ENCODE measurements at places on chromosomes 6 and 20.
A peak's percentile ranks its signal among the peaks of the same experiment; 100 is the strongest.

GRCh38 chr6:136549300-136550044 is 750 bp downstream of the MAP7 start:
- DNase-seq = peak; percentile 26

DNA sequence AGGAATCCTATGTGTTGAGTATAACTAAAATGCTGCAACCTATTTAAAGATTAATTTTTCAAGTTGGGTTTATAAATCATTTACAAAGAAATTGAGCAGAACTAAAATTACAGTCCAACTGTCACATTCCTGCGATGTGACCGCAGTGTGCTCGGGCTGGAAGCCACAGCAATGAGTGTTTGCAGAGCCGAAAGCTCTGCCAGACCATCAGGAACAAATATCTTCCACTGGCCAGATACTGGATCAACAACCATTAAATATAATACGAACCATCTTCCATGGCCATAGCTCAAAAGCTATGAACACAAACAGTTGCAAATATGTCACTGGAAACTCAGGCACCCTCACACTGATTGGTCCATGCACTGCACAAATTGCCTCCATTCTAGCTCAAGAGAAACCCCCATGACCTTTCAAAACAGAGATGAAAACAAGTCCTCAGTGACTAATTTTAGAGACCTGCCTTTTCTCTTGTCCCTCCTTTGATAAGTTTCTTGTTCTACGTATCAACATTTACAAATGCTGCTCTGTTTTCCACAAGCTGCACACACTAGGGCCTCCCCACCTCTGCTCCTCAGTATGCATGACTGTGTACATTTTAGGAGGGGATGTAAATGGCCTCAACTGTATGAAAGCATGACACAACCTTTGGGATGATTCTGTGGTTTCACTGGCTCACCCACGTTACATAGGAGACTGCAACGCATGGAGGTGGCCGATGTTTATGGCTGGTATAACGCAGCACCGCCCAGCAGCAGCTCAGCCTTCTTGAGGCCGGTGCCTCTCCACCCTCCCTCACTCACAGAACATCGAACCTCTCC is 171.7 kb downstream of the WDR27 start:
- peak; percentile 34 for DNase-seq

GRCh38 chr20:58590679-58591473 is 60.2 kb upstream of the STX16 start:
- DNase-seq = no peak

GRCh38 chr6:151176911-151177770 is 62.6 kb upstream of the AKAP12 start:
- no peak for DNase-seq

DNA sequence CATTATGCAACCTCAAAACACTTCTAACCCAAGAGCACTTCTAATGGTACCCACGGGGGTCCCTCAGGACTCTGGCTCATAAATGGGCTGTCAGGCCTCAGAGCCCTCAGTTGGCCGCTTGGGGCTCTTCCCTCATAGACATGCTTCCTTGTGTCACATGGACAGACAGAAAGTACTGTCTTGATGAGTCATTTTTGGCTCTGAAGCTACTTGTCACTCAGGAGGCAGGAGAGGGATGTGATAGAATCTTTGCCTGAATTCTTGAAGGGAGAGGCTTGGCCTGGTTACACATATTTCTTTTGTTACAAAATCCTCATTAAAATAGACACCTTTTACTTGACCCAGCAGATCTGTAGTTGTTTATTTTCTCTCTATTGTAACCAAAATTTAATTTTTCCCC is 15.1 kb upstream of the EDN1 start:
- DNase-seq = no peak

- DNase-seq = no peak
These were observed 16.4 kb upstream of the PKIG start for GRCh38 chr20:44566018-44566417.

- DNase-seq = no peak
These were observed 36.2 kb upstream of the CDYL start for GRCh38 chr6:4740032-4740431.

DNA sequence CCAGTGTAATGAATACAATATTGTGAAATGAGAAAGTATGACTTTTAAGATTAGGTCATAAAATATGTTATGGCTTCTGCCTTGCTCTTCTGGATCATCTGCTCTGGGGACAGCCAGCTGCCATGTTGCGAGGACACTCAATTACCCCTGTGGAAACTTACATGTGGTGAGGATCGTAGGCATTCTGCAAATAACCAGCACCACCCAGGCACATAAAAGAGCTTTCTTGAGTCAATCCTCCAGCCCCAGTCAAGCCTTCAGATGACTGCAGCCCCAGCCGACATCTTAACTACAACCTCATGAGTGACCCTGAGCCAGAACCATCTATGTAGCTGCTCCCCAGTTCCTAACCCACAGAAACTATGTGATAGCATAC is 4.5 kb upstream of the RBCK1 start:
- no peak for DNase-seq

DNA sequence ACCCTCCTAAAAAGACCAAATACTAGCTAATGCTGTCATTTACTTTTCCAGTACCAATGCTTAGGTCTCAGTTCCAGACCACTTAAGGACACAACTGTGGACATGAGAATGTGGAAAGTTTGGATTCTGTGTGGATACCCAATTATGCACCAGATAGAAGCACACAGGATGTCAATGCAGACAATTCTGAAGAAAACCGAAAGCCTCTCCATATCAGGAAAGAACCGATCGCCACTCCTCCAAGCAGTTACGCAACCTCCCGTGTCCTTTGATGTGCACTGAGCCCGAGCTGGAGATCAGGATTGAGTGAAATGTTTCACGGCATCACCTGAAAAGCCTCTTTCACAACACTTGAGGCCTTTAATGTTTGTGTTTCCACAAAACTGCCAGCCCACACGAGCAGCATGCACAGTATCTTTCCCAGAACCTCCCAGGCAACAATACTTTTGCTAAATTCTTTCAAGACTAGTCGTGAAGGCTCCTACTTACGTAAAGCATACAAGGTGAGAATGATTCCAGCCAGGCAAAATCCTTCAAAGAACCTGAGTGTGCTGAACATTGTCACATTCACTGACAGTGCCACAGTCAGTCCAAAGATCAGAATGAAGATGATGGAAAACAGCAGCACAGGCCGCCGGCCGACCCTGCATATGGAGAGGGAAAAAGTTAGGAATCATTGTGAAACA is 47.0 kb downstream of the SLC22A23 start:
- DNase-seq = no peak

DNA sequence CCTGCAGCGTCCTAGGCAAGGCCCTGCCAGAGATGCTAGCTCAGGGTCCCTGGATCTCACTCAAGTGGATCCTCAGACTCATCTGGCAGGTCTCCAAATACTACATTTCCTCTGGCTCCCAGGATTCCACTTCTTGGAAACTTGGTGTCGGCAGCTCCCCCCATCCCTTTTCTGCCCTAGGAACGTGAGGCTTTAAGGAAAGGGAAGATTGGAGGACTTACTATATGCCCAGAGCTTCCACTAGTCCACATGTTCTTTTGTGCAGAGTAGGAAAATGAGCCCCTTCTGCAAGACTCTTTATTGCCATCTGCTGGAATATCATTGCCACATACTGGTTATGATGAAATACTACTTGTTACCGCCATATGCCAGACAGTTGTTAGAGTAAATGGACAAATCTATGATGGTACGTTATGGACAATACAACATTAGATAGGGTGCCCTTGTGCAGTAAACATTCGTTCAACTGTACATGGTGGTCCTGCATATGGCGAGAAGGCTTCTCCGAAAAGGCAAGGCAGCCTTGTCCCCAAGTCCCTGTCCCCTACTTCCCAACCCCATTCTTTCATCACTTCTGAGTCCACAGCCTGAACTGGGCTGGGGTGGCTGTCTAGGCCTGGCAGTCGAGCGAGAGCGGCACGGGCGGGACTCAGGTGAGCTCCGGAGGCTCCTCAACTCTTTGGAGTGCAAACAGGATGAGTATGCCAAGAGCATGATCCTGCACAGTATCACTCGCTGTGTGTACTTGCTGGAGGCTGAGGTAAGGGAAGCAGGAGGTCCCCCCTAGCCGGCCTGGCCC is 780 bp downstream of the ARMC12 start:
- DNase-seq = no peak

DNA sequence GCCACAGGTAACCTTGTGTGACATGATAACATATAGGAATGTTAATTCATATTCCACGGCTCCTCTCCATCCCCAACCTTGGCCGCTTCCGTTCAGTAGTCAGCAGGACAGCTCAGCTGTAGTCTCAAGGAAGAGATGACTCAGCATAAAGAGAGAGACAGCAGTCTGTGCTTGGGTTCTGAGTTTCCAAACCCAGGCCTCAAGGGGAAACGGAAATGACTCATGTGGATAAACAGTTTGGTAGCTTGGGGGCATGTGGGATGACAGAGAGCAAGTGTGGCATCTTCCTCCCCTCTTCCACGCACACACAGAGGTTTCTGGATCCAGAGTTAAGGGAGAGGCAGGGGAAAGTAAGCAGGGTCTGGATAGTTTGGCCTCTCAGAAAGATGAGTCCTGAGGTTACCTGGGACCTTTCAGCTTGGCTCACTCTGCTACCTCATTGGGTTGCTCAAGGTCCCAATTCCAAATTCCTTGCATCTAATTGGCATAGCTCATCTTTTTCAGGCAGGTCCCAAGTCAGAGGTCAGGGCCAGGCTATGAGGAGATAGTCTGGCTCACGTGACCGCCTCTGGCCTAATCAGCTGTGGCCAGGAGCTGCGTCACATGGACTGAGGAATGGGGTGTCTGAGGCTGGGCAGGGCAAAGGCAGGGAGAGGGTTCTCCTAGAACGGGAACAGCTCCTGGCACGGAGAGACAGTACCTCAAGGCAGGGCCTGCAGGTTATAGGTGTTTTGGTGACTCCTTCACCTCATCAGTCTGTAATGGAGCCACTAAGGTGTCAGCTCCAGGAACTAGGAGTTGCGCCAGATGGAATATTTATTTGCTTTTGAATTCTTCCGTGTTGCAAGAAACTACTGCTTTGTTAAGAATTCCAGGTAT is 36.5 kb upstream of the MLN start:
- peak; percentile 43 for DNase-seq

DNA sequence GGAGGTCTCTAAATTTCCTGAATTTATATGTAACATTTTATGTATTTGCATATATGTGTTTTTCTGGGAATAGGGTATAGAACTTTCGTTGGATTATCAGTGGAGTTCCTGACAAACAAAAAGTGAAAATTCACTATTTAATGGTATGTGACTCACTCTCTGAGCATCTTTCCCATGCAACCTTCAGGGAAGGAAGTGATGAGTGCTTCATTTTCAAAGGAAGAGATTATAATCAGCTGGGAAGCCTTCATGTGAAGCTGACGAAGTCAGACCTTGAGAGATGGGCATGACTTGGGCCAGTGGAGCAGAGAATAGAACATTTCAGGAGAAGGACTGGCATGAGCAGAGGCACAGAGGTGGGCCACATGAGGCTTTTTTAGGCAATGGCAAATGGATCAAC is 72.7 kb downstream of the FAXC start:
- DNase-seq = no peak

GRCh38 chr6:38573801-38574395 is 65.8 kb downstream of the BTBD9 start:
- DNase-seq = no peak

Measured in activated naive CD4-positive, alpha-beta T cell treated with anti-CD3 and anti-CD28 coated beads, Interleukin-2, amount 10 ng/mL, durations not matched to agents 7 days and 5 days (primary cell).